ENCODE measurements at places on chromosomes 7 and 10.

DNA sequence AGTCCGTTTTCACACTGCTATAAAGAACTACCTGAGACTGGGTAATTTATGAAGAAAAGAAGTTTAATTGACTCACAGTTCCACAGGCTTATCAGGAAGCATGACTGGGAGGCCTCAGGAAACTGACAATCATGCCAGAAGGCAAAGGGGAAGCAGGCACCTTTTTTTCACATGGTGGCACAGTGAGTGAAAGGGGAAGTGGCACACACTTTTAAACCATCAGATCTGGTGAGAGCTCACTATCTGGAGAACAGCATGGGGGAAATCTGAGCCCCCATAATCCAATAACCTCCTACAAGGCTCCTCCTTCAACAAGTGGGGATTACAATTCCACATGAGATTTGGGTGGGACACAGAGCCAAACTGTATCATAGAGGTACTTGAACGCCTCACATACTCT lies 30.0 kb downstream of the AGR3 start:
- DNase-seq, result no peak

GRCh38 chr7:150621376-150621775 lies 10.8 kb downstream of the GIMAP6 start:
- DNase-seq, result no peak

DNA sequence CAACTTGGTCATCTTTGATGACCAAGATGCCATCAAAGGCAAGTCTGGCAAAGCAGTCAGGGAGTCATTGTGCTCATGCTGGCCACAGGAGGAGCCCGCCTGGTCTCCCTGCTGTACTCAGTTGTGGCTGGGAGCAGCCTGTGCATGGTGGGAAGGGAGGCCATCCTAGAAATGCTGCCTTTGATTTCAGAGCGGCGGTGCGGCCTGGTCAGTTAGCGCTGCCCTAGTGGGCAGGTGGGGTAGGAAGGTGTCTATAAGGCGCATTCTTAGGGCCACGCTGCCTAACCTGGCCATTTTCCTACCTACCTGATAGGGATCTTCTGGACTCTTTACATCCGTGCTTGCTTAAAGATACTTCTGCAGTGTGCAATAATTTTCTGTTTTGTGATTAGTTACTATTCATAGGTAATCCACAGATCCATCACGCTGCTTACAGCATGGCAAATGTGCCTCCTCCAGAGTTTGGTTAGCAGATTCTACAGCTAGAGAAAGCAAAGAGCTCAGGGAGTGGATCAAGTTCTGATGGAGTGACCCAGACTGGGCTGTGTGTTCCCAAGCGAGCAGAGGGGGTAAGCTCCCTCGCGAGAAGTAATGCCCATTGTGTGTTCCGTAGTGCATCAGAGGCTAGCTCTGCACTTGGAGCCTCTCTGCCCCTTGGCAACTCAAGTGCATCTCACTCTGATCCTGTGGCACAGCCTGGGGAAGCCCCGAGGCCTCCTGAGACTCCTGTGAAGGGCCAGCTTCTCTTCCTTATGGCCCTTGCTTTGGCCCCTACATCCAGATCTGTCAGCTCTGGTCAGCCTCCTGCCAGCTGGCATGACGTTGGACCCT lies 970.1 kb upstream of the ZNF722 start:
- DNase-seq, result no peak

DNA sequence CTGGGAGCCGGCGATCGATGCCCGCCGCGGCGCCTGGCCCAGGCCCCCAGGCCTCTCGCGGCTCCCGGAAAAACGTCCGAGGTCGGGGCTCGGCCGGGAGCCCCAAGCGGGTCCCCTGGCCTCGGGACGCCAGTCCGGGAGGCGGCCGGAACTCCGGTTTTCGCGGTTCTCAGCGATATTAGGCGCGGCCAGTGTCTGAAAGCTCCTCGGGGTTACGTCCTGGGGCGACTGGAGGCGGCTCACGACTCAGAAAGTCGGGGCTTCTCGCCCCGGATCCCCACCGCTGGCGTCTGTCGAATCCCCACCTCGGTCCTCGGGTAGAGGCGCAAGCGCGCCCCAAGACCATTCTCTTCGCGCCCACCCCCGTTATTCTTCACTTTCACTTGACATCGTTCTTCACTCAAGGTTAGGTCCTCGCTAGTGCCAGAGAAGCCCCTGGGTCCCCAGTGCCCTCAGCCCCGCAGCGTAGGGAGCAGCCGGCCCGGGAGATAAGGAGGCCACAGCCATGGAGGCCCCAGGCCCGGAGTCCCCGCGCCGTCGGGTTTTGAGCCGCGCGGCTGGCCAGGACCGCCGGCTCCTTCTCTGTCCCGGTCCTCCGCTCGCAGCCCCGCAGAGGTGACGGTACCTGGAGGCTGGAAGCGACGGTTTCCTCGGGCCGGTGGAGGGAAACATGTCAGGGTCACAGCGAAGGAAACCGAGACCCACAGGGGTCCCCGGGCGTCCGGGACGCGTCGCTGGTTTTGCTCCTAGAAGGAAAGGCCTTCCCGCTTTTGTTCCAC lies 35.2 kb upstream of the EBLN1 start:
- DNase-seq, result peak; percentile 44

DNA sequence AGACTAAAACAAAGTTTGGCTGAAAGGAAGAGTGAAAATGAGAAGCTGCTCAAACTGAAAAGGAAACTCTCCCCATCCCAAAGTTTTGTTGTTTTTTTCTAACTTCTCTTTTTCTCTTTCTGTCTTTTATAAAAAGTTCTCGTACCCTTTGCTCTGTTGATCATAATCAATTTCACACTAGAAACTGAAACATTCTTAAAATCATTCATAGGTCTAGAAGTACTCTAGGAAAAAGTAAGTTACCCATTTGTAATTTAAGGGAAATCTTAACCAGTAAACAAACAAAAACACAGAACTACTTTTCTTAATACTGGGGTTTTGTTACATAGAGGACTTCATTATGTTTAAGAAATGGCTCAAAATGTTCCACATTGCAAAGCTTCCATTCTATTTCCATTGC lies 339.8 kb downstream of the SEMA3D start:
- DNase-seq, result no peak

- no peak for DNase-seq
Measured at GRCh38 chr10:92173996-92174395, 116.9 kb downstream of the CPEB3 start.

- no peak for DNase-seq
Measured at GRCh38 chr10:131065673-131066305, 245.7 kb downstream of the TCERG1L start.

GRCh38 chr7:35546691-35547429 lies 148.1 kb downstream of the HERPUD2 start:
- DNase-seq, result no peak

GRCh38 chr10:76839276-76839675 lies 798.3 kb downstream of the KCNMA1 start:
- no peak for DNase-seq

- no peak for DNase-seq
Measured at GRCh38 chr7:134996097-134996550, 9.8 kb downstream of the AGBL3 start.

DNA sequence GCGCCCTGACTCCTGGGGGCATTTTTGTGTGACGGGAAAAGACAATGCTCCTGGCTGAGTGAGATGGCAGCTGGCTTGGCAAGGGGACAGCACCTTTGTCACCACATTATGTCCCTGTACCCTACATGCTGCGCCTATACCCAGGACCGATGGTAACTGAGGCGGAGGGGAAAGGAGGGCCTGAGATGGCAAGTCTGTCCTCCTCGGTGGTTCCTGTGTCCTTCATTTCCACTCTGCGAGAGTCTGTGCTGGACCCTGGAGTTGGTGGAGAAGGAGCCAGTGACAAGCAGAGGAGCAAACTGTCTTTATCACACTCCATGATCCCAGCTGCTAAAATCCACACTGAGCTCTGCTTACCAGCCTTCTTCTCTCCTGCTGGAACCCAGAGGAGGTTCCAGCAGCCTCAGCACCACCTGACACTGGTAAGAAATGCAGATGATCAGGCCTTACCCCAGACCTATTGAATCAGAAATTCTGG lies at the start of gene ARMS2:
TSS of gene ARMS2 (plus strand) at position 51 of the 478 bp plus-strand sequence. CDS start at position 126, 75 bp downstream.
- no peak for DNase-seq

- no peak for DNase-seq
Measured at GRCh38 chr7:128881458-128882125, 18.9 kb downstream of the ATP6V1F start.

DNA sequence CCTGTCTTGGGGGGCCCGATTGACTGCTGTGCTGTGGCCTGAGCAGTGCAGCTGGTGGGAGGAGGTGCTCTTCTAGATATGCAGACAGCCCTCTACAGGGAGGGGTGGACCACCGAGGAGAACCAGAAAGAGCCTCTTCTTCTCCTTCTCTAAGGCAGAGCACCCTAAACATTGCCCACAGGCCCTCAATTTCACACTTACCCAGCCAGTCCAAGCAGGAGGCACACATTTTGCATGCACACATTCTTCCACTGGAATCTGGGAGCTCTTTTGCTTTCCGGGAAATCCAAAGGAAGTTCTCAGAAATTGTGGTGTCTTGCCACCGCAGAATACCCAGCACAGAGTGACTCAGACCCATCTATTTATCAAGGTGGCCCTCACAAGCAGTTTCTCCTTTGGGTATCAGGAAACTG lies 45.8 kb downstream of the EEPD1 start:
- no peak for DNase-seq

DNA sequence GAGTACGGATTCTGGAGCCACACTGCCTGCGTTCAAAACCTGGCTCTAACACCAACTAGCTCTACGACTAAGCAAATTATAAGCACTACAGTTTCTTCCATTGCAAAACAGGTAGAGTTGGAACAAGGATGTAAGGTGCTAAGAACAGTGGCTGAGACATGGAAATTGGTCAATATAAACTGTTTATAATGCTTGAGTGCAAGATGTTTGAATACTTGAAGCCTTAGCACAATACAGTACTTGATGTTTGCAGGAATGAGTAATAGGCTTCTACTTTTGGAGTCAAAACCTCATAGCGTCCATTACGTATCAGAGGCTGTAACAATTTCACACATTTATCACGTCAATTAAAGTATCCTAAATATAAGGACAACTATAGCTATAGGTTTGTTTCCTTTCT lies 6.9 kb downstream of the NT5C2 start:
- DNase-seq, result no peak

DNA sequence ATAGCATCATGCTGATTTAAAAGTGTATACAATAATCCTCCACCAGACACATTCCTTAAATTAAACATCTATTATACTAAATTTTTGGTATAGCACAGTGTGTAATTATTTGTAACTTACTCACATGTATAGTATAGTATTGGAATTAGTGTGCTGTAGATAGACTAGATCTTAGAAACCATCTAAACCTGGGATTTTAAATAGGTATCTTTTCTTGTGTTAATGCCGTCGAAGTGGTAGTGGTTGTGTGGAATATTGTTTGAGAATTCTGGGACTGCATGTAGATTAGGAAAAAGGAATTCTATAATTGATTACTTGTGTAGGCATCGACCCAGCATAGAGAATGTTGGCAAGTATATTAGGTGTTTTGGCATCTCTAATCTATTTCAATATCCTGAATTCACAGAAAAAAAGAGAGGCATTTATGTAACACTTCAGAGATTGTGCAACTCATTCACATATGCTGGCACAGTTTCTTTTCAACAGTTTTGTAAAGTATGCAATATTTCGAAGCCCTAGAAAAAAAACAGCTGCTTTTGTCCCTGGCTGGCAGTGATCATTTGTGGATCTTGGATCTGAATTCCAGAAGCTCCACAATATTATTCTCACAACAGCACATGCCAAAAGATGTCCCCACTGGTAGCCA lies 145.5 kb upstream of the AGR3 start:
- no peak for DNase-seq

- DNase-seq, result peak; percentile 64
Measured at GRCh38 chr7:101017064-101017777, 2.7 kb upstream of the MUC17 start.

- no peak for DNase-seq
Measured at GRCh38 chr10:78817361-78817760, 251.4 kb upstream of the ZMIZ1 start.

DNA sequence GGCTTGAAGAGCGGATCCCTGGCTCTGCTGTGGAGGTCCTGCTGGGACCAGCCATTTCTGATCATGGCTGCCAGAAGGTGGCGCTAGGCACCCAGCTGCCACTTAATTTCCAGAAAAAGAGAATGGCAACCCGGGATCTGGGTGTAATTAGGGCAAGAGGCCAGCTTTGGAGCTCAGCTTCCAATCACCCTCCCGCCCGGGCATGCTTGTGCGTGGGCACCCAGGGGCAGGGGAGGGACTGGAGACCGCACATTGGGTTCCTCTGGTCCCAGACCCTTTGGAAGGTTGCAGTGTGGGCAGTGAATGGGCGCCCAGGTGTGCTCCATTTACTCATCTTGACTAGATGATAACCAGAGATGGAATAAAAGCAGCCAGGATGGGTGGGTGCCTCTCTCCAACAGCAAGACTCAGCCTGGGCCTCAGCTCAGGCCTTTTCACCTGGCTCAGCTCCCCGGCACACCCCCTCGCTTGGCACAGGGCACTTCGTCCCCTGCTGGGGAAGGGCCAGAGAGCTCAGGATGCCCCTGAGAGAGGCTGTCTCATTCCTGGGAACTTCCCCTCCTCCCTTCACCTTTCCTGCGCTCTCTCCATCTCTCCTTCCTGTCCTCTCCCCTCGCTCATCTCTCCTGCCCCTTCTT lies 14.7 kb downstream of the FAM241B start:
- peak; percentile 33 for DNase-seq

- no peak for DNase-seq
Measured at GRCh38 chr7:36048141-36048901, 104.7 kb upstream of the EEPD1 start.

DNA sequence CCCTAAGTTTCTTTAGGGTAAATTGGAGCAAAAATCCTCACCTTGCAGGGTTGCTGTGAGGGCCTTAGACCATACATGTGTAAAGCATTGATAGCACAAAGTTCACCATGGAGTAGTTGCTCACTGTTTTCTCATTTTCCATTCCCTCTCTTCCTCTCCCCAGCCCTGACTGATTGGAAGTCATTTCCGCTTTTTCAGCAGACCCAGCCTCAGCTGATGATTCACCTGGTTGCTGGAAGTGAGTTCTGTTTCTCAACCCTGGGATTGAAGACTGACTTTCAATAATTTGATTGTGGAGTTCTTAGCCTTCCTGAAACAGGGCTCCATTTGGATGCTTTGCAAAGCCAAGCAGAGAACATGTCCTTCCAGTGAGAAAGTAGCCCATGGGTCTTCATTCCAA lies 107.0 kb downstream of the PLXNA4 start:
- DNase-seq, result no peak

DNA sequence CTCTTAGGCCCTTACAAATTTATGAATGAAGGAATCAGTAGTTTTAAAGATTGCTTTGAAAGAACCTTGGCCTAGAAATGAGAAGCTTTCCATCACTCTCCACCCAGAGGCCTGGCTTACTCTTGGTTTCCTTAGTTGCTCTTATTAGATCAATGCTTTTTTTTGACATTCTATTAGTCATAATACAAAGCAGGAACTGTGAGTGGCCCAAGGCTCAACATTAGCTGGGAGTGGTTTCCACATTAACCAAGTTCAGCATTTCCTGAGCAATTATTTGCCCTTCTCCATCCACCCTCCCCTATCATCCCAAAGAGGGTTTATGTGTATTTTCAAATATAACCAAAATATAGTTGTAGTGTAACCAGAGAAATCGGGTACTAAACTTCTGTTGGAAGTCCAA lies 103.4 kb upstream of the FAM204A start:
- no peak for DNase-seq

DNA sequence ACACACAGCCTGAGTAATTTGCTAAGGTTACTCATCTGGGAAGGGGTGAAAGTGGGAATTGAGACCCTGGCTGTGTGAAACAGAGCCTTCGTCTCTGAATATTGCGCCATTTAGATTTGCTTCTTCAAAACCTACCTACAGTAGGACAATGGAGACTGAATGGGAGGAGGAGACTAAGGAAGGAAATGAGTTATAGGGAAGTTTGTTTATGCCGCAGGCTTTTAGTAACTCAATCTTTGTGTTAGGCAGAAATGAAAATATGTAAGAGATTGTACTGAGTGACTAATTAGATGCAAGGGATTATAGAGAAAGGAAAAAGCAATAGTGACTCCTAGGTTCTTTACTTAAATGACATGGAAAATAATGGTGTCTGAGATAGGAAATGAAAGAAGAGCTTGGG lies 80.2 kb downstream of the KCND2 start:
- DNase-seq, result no peak
